Left ventricle myocardium inferior (tissue), 1 donor: ENCODE measurements at places on chromosomes 3 and 15.

DNA sequence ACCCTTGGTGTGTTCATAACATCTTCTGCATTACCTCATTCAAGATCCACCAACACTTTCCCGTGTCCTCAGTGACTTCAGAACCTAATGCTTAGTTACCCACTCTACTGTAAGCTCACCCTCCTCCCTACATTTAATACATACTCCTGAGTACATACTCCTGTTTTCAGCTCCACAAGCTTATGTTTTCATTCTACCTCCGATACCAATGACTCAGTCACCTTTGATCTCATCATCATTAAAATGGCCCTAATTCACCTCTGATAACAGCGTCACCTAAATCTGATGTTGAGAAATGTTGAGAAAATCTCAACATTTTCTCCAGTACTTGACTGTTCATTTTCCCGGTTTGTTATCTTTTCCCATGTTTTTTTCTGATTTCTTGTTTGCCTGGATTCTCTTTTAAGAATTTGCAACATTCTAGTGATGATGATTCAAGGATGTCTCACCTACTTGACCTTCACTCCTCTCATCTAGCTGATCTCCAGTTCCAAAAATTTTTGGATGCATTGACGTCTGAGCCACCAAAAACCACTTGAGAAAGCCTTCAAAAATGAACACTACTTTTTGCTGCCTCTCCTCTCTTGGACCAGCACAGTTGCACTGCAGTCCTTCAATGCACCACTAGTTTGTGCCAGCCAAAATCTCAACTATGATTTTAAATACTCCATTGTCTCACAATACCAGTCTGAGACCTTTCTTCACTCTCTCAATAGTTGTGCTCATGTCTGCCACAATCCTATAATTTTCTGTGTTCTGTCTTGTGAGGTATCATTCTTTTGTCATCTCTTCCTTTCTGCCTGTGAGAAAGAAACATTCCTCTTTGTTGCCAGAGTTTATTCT lies 220.7 kb upstream of the SEMA6D start:
- no peak overlapping the region for H3K27ac ChIP-seq
- no peaks in the 10 kb centered on the region for H3K4me1 ChIP-seq

DNA sequence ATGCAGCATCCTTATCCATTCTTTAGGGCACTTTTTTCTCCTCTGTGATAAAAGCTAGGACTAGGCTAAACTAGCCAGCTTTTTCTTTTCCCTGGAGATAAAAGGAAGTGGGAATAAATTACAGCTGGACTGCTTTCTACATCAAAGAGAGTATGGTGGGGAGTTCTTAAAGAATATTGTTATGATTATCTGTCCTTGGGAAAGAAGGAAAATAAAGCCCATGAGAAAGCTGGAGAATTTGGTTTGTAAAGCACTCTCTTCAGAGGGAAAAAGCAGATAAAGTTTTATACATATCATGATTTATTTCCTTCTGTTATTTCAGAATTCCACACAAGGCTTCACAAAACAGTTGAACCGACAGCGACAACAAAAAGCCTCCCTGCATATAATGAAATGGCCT lies 923.0 kb downstream of the DIPK2A start:
- H3K4me1 ChIP-seq, result no peaks in the 10 kb centered on the region
- DNase-seq, result no peak
- no peaks in the 10 kb centered on the region for H3K36me3 ChIP-seq

- no peaks in the 10 kb centered on the region for H3K27me3 ChIP-seq
- H3K27ac ChIP-seq, result no peak overlapping the region
- no peaks in the 10 kb centered on the region for H3K4me1 ChIP-seq
- no peak for DNase-seq
Measured at GRCh38 chr15:51448622-51449399, 107.4 kb downstream of the GLDN start.

DNA sequence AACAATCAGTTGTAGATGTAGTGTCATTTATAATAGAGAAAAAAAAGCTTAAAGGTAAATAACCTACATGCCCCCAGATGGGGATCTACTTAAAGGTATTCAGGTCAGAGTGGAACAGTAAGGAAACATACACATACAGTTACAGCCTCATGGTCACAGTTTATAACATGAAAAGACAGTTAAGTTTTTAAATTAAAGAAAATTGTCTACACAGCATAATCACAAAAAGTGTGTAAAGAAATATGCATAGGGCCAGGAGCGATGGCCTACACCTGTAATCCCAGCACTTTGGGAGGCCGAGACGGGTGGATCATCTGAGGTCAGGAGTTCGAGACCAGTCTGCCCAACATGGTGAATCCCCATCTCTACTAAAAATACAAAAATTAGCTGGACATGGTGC lies 6.8 kb downstream of the RHOV start:
- no peak for DNase-seq
- H3K4me1 ChIP-seq, result no peaks in the 10 kb centered on the region
- peaks cover 42% of the 10 kb centered on the region for H3K27me3 ChIP-seq
- no peaks in the 10 kb centered on the region for H3K36me3 ChIP-seq

- peaks cover 53% of the 10 kb centered on the region for H3K4me1 ChIP-seq
- H3K27me3 ChIP-seq, result no peaks in the 10 kb centered on the region
- H3K4me3 ChIP-seq, result no peak overlapping the region
- peak overlapping the region; percentile 86 for H3K27ac ChIP-seq
Measured at GRCh38 chr3:172511783-172512762, 11.2 kb downstream of the TNFSF10 start.

DNA sequence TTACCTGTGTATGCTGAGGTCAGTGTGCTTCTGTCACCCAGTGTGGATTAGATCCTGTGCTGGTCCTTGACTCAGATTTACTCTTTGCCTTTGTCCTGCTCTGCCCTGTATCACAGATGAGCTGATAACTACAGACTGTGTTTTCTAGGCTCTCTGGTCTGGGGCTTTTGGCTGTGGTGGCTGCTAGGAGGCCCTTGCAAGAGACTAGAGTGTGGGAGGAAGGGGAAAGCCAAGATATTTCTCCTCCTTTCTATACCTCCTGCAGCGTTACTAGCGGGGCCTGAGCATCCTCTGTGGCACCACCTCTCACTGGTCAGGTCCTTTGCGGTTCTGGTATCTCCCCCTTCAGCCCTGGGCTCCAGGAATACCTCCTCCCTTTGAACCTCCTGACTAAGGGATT lies 282.3 kb upstream of the TBC1D5 start:
- H3K27me3 ChIP-seq, result peaks cover 30% of the 10 kb centered on the region
- no peaks in the 10 kb centered on the region for H3K4me1 ChIP-seq
- H3K4me3 ChIP-seq, result no peak overlapping the region
- H3K36me3 ChIP-seq, result no peaks in the 10 kb centered on the region
- no peak for DNase-seq

GRCh38 chr3:86969500-86970189 lies 21.3 kb downstream of the VGLL3 start:
- H3K4me1 ChIP-seq, result peaks cover 2% of the 10 kb centered on the region
- no peaks in the 10 kb centered on the region for H3K27me3 ChIP-seq
- H3K4me3 ChIP-seq, result no peak overlapping the region
- H3K36me3 ChIP-seq, result peaks cover 6% of the 10 kb centered on the region
- DNase-seq, result no peak

- peaks cover under 1% of the 10 kb centered on the region for H3K4me1 ChIP-seq
- H3K27me3 ChIP-seq, result no peaks in the 10 kb centered on the region
- no peak overlapping the region for H3K27ac ChIP-seq
- H3K4me3 ChIP-seq, result no peak overlapping the region
Measured at GRCh38 chr15:48149858-48150257, 28.2 kb downstream of the MYEF2 start.

DNA sequence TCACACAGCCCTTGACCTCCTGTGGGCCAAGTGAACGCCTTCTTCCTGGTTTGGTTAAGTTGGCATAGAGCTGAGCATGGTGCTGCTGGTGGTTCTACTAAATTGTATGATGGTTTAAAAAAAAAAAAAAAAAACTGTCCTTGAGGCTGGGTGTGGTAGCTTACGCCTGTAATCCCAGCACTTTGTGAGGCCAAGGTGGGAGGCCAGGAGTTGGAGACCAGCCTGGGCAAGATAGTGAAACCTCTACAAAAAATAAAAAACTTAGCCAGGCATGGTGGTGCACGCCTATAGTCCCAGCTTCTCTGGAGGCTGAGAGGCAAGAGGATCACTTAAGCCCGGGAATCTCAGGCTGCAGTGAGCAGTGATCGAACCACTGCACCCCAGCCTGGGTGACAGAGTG lies 58.9 kb upstream of the FLNB start:
- no peak for DNase-seq
- no peaks in the 10 kb centered on the region for H3K36me3 ChIP-seq
- H3K4me3 ChIP-seq, result no peak overlapping the region
- peak overlapping the region; percentile 95 for H3K27ac ChIP-seq
- H3K27me3 ChIP-seq, result no peaks in the 10 kb centered on the region

- H3K27ac ChIP-seq, result peak overlapping the region; percentile 18
- DNase-seq, result no peak
- H3K36me3 ChIP-seq, result peaks cover 5% of the 10 kb centered on the region
Measured at GRCh38 chr15:57440799-57441198, 64.5 kb downstream of the CGNL1 start.

DNA sequence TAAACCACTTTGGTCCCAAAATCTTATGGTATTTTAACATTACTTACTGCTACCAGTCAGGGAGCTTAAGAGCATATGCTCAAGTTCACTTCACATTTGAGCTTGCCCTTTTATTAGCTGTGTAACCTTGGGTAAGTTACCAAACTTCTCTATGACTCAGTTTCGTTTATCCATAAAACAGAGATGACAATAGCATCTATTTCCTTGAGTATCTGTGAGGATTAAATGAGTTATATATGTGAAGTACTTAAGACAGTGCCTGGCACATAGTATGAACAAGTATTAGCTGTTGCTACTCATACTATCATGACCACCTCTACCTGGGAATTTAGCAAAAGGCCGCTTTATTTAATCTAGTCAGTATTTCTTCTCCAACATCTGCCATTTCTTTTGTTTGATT lies 5.9 kb downstream of the ATOSA start:
- no peak for DNase-seq
- no peak overlapping the region for H3K27ac ChIP-seq
- no peaks in the 10 kb centered on the region for H3K27me3 ChIP-seq
- H3K4me1 ChIP-seq, result peaks cover 86% of the 10 kb centered on the region
- no peak overlapping the region for H3K4me3 ChIP-seq
- peaks cover 80% of the 10 kb centered on the region for H3K36me3 ChIP-seq
